Osteoblast (primary cell): ENCODE measurements at places on chromosomes 3 and 15.
A peak's percentile ranks its signal among the peaks of the same experiment; 100 is the strongest.

GRCh38 chr3:155435821-155436220 is 142.3 kb upstream of the STRIT1 start:
- DNase-seq: no peak

DNA sequence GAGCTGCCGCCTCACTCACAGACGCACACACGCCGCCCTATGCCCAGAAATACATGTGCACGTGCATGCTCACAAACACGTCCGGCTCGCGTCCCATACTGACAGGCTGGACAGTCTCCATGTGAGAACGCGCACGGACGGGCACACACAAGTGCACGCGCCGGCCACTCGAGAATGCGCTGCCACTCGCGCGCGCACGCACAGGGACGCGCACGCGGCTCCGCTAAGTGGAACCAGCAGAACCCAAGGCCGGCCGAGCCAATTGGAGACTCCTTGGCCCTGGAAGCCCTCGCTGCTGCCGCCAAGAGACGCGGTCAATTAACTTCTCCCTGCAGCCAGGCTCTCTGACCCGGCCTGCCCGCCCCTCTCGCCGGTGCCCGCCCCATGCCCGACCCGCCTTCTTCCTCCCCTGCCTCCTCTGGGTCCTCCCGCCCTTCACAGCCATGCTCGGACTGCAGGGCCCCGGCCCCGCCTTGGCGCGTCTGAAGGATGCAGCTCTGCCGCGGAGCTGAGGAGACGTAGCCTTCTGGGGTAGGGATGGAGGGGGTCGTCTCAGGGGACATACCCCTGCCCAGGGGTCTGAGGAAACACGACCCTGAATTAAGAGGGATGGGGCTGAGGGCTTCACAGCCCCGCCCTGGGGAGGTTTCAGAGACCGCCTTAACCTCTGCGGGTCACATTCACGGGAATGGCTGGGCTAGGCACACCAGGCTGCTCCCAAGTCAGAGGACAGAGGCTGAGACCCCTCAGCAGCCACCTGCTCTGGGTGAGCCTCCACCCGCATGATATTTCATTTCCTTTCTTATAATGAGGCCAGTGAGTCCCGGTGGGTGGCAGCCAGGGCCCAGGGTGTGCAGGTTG is 15.0 kb downstream of the PTH1R start:
- peak; percentile 98 for DNase-seq

- peak; percentile 81 for DNase-seq
Measured at GRCh38 chr15:31304751-31305365, 21.8 kb upstream of the KLF13 start.

- no peak for DNase-seq
Measured at GRCh38 chr3:34882764-34883163, 756.6 kb upstream of the ARPP21 start.

DNA sequence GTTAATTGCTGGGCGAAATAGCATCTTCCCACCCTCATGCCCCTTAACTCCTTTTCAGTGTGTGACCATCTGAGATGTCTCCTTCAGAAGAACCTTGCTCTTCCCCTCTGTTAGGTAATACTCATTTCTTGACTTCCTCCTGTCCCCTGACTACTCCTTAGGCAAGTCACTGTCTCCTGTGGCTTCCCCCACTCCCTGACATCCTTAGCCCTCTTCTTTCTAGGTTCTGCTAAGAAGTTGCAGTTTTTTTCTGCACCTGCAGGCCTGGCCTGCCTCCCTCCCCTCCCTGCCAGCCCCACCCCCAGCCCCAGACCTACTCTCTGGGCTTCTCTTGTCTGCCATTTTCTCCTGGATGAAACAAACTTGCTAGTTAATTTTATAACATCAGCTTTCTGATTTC is 15.2 kb upstream of the EID1 start:
- DNase-seq: no peak

- DNase-seq: peak; percentile 62
Measured at GRCh38 chr3:53056442-53056841, 10.6 kb upstream of the SFMBT1 start.

DNA sequence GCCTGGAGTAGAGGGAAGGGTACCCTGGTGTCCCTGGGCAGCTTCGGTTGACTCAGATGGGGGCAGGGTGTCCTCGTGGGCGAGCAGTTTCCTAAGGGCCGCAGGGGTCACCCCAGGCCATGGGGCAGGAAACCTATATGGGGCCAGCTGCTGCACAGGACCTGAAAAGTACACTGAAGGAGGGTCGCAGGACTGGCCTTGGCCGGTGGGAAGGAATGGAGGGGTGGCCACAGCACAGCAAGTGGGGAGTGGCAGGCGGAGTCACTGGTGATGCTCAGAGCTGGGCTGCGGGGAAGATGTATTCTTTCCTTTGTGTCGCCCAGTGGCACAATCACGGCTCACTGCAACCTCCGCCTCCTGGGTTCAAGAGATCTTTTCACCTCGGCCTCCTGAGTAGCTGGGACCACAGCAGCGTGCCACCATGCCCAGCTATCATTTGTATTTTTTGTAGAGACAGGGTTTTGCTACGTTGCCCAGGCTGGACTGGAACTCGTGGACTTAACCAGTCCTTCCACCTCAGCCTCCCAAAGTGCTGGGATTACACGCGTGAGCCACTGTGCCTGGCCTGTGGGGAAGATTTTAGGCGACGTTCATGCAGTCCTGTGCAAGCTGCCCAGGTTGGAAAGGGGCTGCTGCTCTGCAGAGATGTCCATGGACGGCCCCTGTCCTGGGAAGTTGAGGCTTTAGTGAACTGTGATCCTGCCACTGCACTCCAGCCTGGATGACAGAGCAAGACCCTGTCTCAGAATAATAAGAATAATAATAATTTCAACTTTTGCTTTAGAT is 57.2 kb downstream of the EFCAB12 start:
- no peak for DNase-seq

DNA sequence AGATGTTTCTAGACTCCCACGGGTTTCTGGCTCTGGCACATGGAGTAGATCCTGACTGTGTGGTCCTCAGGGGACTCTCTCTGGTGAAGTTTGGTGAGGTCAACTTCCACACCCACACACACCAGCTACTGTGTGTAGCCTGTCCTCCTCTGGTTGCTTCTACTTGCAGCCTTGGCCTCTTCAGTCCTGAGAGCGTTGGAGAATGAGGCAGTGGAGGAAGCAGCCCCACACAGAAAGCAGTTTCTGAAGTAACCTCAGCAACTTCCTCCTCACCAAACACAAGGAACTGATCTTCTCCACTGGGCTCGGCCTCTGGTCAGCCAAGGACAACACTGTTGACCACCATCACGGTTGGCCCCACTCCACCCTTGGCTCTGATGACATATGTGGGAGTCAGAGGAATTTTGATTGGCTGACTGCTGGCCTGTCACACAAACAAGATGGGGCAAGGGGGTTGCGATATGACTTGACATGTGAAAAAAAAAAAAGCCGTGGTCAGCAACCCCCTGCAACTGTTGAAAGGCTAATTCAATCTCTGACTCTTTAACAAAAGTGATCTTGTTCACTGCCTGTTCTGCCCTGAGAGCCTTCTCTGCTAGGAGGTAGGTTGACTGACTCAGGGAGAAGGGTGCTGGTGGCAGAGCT is 19.6 kb downstream of the CD86 start:
- no peak for DNase-seq

DNA sequence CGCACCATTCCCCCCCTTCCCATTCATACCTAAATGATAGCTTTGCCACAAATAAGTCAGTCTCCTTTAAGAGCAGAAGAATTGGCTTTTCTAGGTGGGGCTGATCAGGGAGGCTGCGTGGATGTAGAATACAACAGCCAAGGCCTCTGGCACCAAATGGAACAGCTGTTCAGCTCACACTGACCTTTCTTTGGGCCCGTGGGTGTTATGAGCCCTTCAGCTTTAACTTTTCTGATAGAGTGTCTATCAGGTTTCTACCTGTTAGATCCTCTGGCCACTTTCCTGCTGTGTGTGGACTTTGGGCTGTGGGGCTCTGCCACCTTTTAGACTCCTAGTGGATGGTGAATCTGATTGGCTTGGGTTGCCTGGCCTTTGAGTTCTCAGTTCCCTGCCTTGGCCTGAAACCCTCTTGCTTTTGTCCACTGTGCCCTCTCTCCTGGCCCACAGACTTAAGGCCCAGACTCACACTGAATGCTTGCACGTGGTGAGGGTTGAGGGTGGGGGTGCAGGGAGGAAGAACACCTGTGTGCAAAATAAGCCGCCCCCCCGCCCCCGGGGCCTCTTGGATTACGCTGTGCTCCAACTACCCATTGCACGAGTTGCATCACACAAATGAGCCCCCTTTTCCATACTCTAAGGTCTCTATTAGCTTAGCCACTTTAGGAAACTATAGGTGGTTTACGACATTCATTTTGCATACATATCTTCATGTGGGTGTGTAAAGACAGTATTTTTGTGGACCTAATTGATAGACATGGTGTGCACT is 1.3 kb upstream of the RFX7 start:
- peak; percentile 59 for DNase-seq

- no peak for DNase-seq
Measured at GRCh38 chr15:38217191-38217595, 35.4 kb upstream of the SPRED1 start.

GRCh38 chr3:87359826-87360225 is 83.4 kb upstream of the POU1F1 start:
- DNase-seq: no peak

DNA sequence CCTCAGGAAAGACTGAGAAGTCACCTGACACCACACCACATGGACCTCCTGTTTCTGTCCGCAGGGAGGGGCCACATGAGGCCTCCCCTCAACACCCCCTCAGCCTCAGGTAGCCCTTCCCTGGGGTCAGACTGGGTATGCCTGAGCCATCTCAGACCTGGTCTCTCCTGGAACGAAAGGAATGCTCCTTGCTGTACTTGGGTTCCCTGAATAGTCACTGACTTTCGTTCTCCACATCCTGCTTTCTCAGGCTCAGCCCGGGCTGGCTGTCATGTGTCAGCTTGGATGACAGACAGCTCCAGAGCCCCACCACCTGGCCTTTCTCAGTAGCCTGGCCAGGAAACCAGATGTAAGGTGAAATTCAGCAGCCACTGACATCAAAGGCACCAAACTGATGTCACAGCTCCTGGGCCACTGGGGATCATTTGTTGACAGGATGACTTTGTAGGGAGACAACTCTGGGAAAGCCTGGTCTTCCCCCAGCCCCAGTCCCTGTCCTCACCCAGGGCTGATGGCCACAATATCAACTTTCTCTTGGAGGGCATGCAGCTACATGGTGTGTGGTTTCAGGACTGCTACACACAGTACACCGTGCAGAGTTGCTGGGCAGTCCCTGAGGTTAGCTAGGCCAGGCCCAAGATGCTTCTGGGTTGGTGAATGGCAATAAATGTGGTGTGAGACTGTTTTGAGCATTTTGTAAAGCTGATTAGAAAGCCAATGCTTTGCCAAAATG is 141.4 kb upstream of the MRPS22 start:
- no peak for DNase-seq

DNA sequence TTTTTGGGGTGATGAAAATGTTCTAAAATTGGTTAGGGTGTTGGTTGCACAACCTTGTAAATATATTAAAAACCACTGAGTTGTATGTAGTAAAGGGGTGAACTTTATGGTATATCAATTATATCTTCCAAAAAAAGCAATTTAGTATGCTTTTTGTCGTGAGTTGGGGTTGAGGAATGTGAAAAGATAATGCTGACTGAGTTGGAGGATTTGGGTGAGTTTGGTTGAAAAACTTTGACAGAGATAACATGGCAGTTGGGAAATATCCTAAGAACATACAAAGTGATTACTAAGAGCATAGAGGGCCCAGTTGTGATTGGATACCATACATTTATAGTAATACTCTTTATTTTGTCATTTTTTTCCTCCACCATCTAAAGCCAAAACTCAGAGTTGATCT is 33.6 kb downstream of the HMG20A start:
- DNase-seq: peak; percentile 38

- peak; percentile 19 for DNase-seq
Measured at GRCh38 chr3:72976281-72976741, 20.3 kb upstream of the PPP4R2 start.

DNA sequence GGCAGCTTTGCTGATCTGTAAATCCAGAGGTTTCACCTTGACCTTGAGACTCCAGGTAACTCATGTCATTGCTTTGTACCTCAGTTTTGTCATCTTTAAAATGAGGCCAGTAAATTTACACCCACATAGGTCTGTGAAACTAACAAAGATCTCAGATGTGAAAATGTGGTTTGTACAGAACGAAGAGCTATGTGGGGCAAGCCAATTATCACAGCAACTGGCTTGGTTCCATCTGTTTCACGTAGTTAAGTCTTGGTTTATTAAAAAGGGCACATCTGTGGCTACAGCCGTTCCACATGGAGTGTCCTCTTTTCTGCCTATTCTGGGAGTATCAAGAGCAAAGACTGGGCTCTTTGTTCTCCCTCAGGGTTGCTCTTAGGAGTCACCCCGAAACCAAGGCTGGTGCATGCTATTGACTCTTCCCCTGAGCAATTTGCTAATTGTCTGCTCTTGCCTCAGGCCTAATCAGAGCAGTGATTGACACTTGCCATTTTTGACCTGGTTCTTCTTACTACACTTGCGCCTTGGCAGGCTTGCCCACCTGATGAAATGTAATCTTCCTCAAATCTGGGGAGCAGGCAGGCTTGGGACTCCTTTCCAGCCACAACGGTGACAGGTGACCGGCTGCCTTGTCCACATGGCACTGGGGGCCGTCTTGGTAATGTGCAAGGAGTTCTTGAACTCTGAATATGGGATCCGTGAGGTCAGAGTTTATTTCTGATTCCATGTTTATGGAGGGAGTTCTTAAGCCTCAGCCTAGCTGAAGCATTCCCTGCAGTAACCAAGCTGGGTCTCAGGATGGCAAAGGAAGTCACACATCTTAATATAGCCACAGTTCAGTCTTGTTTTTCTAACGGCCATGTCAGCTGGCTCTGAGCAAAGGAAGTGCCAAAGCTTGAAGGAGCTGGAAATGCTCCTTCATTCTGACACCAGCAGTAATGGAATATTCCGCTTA is 40.1 kb downstream of the EAF1 start:
- DNase-seq: no peak
